Right ventricle myocardium superior (tissue), 1 donor: ENCODE measurements at places on chromosomes 6 and 20. TPM values are rescaled to one million over a fixed set of nuclear protein-coding genes. Genes with fewer than 3 reads are reported as not detected.

DNA sequence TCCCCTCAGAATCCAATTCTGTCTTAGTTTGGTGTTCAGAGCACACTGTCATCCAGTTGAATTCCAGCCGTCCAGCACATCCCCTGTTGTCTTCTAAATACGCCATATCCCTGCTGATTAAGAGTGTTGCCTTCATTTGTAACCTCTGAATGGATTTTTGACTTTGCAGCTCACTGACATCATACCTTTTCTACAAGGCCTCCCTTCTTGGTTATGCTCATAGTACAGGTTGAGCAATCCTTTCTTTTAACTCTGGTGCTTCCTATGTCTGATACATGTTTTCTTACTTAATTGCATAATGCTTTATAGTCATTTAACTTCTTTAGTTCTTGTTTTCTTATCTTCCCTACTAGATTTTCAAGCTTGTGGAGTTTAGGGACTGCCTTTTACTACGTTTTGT lies 36.4 kb downstream of the XRN2 start:
- DNase-seq = no peak

STMND1 gene
- total RNA-seq = not detected

DNA sequence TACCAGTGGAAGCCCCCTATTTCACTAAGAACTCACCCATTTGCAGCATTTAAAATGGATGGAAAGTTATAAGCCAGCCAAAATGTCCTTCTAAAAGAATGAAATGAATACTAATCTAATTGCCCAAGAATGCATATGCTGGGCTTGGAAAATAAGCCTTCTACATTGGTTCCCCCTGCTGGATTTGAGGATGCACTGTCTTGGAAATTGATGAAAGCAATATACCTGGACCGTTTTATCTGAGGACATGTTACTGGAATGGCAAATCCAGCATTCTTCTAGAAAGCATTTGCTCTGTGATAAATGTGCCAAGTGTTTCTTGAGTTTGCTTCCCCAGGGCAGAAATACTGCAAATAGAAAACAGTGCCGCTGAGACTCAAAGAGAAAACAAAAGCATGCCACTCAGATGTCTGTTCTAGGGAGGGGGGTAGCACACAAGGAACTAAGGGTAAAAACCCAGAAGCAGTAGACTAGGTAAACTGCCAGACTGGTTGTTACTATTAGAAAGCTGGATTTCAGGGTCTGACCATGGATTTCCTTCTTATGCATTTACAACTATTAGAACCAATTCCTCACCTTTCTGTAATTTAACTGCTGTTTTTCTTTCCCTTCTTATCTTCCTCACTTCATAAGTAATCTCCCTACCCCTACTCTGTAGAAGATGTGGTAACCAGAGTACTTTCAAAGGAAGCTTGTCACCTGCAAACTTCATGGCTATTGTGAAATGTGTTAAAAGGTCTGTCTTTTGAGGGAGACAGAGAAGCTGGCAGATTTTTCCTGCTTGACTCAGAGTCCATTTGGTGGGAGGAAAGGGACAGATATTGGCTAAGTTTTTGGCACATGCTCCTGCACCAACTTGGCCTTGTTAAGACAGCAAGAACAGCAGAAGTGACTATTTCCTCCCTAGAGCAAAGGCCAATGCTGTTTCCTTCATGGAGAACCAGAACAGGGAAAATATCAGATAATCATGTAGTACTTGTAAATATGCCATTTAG lies 642.6 kb downstream of the KIF16B start:
- DNase-seq = no peak

GRCh38 chr6:37531026-37531425 lies 31.3 kb upstream of the CCDC167 start:
- DNase-seq = no peak

FAXC gene
- total RNA-seq = not detected

DNA sequence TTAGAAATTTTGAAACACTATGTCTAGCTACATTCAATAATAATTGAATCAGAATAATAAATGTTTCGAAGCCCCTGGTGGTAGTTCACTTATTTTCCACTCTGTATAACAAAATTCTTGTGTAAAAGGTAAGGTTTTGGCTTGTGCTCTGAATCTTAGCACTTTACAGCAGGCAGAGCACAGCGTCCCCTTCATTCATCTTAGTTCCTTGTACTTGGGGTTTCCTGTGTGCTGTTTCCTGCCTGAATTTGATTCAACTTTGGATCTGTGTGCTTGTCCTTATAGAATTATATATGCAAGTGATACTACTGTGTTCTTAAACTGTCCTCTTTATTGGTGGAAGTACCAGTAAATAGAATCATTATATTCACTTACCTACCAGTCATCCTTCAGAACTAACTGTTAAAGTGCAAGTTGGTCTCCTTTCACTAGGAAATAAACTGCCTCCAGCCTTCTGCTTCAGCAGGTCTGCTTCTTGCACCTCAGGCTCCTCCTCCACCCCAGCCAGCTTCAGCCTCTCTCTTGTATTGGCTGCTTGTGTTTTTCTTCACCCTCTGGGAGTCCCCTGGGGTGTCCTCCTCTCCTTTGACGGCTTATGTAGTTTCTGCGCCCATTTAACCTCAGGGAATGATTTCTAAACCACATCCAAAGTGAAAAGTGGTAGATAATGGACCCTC lies 28.8 kb upstream of the TULP4 start:
- no peak for DNase-seq

DNA sequence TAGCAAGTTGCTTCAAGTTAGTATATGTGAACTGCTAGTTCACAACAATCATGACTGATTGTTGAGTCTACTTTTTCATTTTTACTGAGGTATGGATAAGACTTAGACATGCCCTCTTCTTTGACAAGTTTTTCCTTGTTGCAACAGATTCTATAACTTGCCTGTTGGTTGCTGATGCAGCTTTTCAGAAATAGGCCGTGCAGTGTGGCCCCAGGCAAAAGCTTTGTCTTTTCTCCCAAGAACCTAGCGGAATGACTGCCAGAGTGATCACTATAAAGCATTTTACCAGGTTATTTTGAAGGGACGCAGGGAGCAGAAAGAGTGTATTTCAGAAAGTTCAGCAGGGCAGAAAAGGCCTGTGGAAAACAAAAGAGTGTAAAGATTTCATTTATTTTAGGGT lies 16.0 kb downstream of the HECA start:
- DNase-seq = no peak

WFDC8 gene
- not detected for total RNA-seq
